ENCODE measurements at places on chromosomes 2 and 18.
A peak's percentile ranks its signal among the peaks of the same experiment; 100 is the strongest.

DNA sequence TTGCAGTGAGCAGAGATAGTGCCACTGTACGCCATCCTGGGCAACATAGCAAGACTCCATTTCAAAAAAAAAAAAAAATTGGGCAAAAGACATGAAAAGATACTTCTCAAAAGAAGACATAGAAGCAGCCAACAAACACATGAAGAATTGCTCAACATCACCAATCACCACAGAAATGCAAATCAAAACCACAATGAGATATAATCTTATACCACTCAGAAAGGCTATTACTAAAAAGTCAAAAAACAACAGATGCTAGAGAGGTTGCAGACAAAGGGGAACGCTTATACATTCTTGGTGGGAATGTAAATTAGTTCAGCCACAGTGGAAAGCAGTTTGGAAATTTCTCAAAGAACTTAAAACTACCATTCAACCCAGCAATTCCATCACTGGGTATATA lies 43.1 kb upstream of the CHAC2 start:
- no peak for DNase-seq

DNA sequence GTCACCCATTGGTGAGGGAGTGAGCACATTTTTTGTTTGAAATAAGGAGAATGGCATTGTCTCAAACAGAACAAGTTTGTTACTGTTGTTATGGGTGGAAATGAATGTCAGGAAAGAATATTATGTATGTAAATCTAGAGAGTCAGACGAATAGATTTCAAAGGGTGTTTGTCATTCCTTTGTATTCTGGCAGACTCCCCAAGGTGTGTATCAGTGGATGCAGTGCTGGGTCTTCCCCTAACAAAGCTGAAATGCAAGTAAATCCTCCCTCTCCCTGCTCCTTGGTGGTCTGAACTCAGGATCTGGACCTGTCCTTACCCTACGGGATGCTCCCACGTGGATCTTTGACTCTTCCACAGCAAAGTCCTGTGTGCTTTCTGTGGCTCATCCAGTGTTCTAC lies 139.5 kb upstream of the ZNF516 start:
- DNase-seq = no peak

DNA sequence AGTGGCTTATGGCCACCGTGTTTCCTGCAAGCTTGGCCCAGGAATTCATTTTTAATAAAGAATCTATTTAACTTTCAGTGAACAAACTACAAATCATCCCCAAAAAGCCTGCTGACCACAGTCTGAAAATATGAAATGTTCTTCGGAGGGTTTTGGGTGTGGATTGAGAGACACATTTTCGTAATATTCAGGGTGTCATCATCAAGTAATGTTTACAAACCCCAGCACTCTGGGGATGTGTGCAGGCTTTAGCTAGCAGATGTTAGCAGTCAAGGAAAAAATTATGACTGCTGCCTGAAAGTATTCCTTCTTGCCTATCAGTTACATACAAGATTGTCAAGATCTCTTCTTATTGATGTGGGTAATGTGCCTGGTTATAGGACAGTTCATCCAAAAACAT lies 143.9 kb upstream of the FN1 start:
- no peak for DNase-seq

- DNase-seq = no peak
These were observed 217.5 kb downstream of the GPD2 start for GRCh38 chr2:156653675-156654074.

GRCh38 chr2:182522972-182523473 lies 96.2 kb upstream of the PDE1A start:
- DNase-seq = no peak

DNA sequence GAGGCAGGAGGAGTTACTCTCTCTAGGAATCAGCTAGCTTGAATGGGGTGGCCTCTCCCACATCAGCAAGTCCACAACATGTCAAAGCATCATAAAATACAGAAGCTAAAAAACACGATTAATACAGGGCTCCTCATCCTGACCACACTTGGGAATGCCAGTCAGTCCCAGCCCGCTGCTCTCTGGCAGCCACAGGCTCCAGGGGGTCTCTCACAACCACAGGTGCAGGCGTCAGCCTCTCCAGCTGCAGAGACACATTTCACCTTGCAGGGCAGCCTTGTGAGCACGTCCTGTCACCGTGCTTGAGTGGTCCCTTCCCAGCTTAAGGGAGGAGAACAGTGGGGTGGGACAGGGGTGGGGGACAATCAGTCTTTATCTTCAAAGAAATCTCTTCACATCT lies 137.4 kb upstream of the SH3BP4 start:
- no peak for DNase-seq

- DNase-seq = no peak
These were observed 13.3 kb downstream of the DNMT3A start for GRCh38 chr2:25328152-25329085.

DNA sequence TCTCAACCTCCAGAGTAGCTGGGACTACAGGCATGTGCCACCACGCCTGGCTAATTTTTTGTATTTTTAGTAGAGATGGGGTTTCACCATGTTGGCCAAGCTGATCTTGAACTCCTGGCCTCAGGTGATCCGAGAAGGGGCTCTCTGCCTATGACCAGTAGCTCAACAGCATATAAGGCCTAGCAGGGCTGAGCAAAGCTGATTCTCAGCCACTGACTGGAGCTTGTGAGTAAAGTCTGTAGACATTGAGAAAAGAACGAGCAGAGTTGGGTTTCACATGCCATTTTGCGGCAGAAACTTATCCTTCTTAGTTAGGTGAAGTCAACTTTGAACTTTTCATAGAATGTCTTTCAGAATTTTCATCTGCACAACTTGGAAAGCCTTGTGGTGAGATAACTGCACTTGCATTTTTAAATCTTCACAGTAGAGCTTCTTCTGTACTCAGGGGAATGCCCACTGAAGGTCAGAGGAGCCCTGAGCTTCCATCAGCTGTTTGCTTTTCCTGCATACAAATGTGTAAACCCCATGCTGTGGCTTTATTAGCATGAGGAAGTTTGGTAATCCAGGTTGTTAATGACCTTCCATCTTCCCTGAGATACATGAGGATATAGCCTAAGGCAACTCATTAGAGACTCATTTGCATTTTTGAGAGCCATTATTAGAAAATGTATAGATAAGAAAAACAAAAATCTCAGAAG lies 602.4 kb downstream of the METTL4 start:
- no peak for DNase-seq

GRCh38 chr2:229870903-229871656 lies 50.7 kb downstream of the TRIP12 start:
- no peak for DNase-seq

DNA sequence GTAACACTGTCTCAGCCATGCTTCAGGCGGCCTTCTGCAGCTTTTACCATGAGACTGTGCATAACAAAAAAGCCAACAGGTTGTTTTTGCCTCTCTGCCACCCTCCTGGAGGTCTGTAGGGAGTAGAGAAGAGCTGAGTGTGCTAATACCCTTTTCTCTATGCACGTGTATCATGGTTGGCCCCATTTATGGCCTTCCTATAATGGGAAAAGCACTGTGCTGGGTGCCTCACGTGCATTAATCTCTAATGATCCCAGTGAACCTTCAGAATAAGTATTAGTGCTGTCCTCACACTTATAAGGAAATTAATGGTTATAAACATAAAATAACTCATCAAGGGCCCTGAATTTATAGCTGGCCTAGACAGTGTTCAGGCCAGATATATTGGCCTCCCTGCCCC lies 164.2 kb downstream of the CDH20 start:
- no peak for DNase-seq

DNA sequence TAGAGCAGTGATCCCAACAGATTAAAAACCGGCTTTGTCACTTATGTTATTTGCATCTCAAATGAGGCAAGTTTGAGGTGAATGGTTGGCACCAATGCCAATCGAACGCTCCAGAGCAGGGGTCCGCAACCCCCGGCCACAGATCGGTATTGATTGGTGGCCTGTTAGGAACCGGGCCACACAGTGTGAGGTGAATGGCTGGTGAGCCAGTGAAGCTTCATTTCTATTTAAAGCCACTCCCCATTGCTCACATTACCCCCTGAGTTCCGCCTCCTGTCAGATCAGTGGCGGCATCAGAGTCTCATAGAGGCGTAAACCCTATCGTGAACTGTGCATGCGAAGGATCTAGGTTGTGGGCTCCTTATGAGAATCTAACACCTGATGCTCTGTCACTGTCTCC lies 132.0 kb downstream of the TMEM182 start:
- DNase-seq = no peak

- DNase-seq = no peak
These were observed 16.7 kb upstream of the MSGN1 start for GRCh38 chr2:17799301-17800120.

DNA sequence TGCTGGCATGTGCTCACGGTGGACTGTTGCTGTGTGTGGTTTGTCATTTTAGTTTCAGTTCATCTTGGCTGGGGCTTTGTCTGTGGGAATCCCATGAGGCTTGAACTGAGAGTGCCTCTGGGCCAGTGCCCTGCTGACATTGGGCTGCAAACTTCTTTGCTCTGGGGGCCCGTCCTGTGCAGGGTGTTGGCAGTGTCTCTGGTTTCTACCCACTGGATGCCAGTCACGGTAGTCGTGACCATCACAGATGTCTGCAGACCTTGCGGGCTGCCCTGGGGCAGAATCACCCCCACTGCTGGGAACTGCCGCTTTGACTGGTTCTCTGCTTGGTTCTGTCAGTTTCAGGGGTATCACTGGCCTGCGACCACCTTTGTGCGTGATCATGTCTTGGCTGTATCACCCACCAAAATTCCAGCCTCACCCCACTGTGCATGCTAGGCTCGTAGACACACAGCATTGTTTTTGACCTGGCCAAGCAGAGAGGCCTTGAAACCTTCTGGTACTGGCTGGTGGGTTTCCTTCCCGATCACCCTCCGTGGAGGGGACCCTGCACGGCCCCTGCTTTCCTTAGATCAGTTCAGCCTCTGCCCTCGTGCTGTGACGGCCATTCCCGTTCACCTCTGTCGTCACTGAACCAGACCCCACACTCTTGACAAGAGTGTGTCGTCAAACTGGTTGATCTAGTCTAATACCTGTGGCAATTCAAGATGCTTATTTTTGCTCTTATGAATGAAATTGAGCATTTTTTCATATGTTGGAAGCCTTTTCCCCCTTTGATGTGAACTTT lies 57.6 kb downstream of the KCNG2 start:
- DNase-seq = no peak

DNA sequence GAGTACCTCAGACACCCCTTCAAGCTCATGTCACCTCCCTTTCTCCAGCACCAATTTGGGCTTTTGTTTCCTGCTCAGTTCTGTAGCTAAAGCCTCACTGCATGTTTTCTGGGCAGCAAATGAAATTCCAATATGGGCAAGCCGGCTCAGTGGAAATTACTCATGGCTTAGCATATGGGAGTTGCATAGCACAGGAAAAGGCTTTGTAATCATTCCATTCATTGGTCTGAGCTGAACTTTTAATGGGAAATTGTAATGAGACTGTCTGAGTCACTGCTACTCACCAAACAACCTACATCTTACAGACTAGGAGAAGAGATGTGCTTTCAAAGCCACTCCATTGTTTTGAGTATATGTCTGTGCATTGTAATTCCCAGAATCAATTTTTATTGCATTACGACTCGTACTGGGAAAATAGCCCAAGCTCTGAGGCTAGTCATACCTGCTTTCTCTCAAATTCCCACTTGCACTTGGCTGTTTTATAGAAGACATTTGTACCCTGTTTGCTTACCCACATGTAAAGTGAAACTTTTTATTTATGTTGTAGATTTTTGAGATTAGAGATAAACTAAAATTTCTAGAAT lies 139.5 kb upstream of the LRATD1 start:
- DNase-seq = no peak

DNA sequence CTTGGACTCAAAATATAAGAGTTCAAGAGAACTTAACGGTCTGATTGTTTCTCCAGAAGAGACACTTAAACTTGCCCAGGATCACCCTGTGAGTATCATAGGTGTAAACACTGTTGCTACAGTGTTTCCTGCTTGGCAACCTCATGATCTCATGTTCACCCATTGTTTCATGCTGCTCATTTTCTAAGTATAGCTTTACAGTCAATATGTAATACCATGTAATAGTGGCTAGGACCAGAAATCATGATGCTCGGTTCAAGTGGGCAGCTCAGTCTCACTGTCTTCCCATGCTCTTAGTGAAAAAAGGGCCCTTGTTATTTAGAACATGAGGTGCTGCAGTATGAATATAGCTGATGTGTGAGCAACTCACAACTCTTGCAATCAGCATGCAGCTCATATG lies 157.5 kb downstream of the CERS6 start:
- no peak for DNase-seq

GRCh38 chr18:63109802-63110201 lies 209.8 kb downstream of the BCL2 start:
- DNase-seq = no peak

DNA sequence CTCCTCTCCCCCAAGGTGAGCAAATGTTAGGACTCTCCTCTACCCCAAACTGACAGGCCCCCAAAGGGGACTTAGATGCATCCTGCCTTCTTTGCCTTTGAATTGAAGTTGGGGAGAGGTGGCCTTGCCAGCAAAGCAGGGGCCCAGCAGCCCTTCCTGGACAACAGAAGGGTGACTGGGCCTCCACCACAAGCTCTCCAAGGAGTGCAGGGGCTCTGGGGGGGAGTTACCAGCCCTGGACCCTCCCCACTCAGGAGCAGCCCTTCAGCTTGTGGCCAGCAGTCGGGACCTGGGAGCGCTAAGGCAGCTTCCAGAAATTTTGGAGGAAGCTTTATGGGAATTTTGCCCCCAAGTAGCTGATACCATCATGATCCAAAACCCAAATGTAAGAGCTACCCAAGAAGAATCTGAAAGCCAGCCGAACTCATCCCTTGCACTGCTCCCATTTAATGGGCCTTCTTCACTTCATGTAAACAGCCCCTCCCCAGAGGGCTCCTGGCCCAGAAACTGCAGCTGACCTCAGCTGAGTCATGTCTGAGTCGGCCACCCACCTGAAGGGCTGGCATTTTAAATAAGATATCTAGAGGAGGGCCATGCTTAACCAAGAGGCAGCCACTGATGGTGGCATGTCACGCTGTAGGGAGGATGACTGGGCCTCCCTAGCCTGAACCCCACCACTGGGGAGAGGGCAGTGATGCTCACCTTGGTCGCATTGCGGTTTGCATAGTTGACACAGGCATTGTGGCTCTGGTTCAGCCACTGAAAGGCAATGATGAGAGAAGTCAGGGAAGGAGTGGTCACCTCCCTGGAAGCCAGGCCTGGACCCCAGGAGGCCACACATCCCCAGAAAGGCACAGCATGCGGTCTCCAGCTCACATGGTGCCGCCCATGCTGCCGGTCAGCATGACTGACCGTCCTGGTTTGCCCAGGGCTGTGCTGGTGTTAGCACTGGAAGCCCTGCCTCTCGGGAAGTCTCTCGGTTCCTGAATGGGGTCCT lies 71.5 kb downstream of the SFXN5 start:
- DNase-seq = no peak

- DNase-seq = no peak
These were observed 183.2 kb upstream of the RAB6C start for GRCh38 chr2:129796225-129796624.

- DNase-seq = peak; percentile 63
These were observed 221.8 kb downstream of the INSIG2 start for GRCh38 chr2:118309946-118310680.

- no peak for DNase-seq
These were observed 28.8 kb downstream of the CCDC93 start for GRCh38 chr2:117985092-117985491.

Measured in stimulated activated CD4-positive, alpha-beta T cell treated with anti-CD3 and anti-CD28 coated beads, Interleukin-1b, Interleukin-23, amount 100 ng/mL, for 48 hours (primary cell).